Sigmoid colon (tissue), 7 donors: ENCODE measurements at places on chromosomes 13 and 19. TPM values are rescaled to one million over a fixed set of nuclear protein-coding genes. Genes with fewer than 3 reads are reported as not detected.

DNA sequence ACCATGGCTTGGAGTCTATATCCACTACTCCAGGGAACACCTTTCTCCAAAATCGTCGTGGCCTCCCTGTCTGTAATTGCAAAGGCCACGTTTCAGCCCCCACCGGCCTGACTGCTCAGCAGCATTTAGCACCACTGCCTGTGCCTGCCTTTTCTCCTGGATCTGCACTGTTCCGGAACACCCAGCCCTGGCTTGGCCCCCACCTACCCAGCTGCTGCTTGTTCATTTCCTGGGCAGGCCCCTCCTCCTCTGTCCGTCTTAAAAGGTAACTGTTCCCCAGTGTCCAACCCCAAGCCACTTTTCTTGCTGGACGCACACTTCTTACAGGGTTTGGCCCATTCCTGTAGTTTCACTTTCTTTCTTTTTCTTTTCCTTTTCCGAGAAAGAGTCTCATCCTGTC, 8.5 kb upstream of the SYT5 start:
- no peaks in the 10 kb centered on the region for H3K36me3 ChIP-seq
- H3K27ac ChIP-seq = no peak overlapping the region
- DNase-seq = no peak
- no peak overlapping the region for H3K4me3 ChIP-seq
- H3K27me3 ChIP-seq = no peaks in the 10 kb centered on the region

DNA sequence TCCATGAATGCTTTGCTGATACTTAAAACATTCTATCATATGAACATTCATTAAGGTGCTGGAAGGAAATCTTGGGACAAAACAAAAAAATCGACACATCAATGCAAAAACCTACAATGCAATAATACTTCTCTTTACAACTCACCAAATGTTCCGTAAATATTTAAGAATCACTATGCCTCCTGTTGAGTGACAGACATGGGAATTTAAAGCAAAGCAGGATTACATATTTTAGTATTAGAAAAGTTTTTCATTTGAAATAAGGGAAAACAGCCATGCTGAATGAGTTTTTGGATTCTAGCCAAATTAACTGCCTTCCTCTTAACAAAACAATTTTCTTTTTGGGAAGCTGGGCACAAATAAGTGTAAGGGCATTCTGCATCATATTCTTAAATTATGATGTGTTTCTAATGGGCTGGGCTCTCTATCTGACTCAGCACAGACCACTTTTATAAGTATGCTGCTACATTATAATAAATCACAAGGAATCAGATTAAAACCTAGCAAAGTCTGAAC, 93.7 kb downstream of the RBM26 start:
- no peaks in the 10 kb centered on the region for H3K27me3 ChIP-seq
- peaks cover 8% of the 10 kb centered on the region for H3K4me1 ChIP-seq
- no peak for DNase-seq
- H3K4me3 ChIP-seq = no peak overlapping the region

DNA sequence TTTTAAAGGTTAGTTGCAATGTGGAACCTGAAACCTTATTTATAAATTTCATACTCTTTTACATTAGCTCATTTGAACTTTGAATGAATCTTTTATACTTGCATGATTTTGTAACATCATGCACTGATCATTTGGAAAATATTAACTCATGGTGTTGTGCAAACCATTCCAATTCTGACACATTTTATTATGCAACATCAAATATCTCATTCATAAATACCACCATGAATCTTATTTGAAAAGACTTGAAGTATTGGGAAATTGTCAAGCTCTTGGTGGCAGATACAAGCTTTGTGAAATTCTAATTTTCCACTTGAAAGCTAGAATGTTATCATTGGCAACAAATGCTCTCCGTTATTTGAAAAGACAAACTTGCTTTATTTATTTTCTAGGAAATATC, 379.9 kb upstream of the PCDH20 start:
- no peaks in the 10 kb centered on the region for H3K4me1 ChIP-seq
- no peaks in the 10 kb centered on the region for H3K36me3 ChIP-seq
- no peak overlapping the region for H3K27ac ChIP-seq
- H3K27me3 ChIP-seq = no peaks in the 10 kb centered on the region
- H3K4me3 ChIP-seq = no peak overlapping the region

DNA sequence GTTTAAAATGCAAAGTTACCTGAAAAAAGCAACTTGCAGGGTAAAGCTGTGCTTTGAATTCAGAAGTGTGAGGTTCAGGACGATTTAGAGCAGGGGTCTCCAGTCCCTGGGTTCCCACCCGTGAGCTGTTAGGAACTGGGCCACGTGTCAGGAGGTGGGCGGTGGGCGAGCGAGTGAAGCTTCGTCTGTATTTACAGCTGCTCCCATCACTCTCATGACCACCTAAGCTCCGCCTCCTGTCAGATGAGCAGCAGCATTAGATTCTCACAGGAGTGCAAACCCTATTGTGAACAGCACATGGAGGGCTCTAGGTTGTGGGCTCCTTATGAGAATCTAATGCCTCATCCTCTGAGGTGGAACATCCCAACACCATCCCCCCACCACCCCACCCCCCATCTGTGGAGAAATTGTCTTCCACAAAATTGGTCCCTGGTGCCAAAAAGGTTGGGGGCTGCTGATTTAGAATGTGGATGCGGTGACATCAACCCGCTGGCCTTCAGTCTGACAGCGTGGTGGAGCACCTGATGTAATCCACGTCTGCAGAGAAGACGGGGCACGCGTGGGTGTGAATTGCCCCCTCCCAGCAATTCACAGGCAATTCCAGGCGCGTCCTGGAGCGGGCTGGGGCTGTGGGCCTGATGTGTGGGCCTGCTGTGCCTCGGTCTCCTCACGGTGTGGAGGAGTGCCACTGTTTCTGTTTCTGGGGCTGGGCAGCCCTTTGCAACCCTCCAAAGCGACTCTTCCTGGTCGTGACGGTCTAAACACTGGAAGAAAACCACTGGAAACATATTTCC, 214.0 kb upstream of the SOX1 start:
- DNase-seq = no peak
- no peaks in the 10 kb centered on the region for H3K36me3 ChIP-seq
- no peaks in the 10 kb centered on the region for H3K4me1 ChIP-seq

IL12RB1 gene
- total RNA-seq = 1.4 TPM
